T-helper 1 cell (primary cell): ENCODE measurements at places on chromosomes 7 and 10.

DNA sequence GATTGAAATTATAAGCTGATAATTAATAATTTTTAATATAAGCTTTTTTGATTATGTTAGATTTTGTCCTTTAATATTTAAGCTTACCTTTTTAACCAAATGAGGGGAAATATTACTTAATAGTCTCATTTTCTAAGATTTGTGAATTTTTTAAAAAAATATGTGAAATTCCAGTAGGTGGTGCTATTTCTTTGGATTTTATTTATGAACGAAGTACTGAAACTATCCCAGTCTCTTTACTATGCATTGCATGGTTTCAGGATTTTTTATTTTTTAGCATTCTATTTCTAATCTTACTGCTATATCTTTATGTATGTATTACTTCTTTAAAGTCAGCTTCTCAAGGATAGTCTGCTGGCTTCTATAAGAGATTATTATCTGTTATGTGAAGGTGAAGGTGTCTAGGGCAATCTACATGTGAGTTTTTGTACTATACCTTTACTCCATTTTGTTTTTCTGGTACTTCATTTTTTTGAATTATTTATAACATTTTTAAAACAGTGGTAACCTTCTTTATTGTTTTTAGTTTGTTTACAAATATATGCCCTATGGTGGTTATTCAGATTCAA, 78.3 kb downstream of the ATRNL1 start:
- DNase-seq, result no peak

GRCh38 chr10:133110133-133110532, 22.4 kb downstream of the ADGRA1 start:
- no peak for DNase-seq

DNA sequence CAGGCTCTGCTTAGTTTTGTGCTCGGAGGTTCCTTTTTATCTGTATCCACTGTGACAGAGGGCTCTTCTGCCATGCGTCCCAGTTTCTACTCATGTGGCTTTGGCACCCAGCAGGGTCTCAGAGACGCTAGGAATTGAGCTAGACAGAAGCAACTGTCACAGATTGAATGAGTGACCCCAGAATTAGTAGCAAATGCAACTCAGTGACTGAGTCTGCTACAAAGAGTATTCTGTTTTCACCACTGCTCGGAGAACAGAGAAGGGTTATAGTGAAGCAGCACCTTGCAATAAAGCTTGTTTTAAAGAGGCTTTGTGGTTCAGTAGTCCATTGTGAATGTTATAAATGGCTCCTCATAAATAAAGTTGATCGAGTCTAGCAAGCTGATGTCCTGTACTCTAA, 113.2 kb downstream of the DNAH11 start:
- no peak for DNase-seq

DNA sequence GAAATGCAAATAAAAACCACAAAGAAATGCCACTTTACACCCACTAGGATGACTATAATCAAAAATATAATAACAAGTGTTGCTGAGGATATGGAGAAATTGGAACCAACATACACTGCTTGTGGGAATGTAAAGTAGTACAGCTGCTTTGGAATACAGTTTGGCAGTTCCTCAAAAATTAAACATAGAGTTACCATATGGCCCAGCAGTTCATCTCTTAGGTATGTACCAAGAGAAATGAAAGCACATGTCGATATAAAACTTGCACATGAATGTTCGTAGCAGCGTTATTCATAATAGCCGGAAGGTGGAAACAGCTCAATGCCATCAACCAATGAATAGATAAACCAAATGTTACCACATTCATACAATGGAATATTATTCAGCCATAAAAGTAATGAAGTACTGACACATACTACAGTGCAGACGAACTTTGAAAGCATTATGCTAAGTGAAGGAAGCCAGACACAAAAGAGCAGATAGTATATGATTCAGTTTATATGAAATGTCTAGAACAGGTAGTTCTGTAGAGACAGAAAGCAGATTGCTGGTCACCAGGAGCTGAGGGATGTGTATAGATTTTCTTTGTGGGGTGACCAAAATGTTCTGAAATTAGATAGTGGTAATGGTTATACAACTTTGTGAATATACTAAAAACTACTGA, 12.4 kb downstream of the BCAP29 start:
- DNase-seq, result no peak

DNA sequence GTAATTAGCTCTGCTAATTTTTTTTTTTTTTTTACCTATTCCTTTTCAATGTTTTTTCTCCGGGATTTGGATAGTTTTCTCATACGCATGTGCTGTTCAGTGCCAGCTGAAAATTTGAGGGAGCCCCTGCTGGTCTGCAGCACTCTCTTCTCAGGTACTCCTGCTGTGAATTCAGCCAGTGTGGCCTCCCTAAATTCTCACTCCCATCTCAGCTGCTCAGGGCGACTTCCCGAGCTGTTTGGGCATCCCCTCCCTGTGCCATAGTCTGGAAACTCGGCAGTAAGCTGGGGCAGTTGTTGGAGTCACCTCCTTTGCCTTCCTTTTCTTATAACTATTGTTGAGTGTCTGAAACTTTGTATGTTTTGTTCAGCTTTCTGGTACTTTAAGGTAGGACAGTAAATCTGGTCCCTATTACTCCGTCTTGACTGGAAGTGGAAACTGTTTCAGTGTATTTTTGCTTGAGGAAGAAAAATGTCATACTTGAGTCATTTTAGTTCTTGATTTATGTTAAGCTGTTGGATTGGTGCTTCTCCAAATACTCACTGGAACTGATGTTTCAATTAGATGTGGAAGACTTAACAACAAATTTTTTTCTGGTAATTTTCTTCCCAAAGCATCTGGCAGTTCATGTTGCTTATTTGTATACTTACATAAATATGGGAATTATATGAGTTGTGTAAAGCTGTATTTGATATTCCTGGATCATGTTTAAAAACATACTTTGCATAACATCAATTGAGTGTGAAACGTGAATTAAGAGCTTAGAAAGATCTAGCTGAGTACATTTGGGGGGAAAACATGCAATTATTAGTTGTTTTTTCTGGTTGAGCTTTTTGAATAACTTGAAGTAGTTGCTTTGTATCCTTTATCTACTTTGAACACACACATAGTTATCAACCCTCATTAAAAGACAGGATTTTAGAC, 33.7 kb downstream of the MINPP1 start:
- DNase-seq, result no peak

- DNase-seq, result no peak
These were observed 358.1 kb downstream of the SUGCT start for GRCh38 chr7:40492946-40493345.

DNA sequence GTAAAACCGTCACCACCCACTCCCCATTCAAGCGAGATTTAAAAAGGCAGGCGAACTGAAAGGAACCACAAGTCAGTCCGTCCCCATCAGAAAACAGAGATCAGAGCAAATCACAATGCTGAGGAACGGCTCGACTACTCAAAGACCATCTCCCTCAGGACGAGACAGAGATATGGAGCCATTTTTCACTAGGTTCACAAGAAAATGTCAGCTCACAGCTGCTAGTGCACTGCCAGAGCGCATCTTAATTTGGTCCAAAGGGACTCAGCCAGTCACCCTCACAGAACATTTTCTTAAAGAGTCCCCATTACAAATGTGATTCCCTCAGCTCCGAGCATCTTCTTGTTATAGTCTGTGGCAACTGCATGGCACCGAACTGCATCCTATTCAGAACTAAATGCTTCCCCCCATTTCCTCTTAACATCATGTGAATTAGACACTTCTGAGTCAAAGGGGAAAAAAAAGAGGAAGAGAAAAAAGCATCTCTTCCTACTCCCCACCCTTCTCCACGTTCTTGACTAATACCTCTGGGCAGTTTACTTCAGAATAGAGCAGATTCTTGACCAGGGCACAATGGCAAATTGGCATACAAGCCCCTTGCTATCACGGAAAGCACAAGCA, 683.9 kb downstream of the MAGI2 start:
- no peak for DNase-seq

GRCh38 chr7:1114505-1114904, 26.6 kb downstream of the GPER1 start:
- DNase-seq, result no peak

DNA sequence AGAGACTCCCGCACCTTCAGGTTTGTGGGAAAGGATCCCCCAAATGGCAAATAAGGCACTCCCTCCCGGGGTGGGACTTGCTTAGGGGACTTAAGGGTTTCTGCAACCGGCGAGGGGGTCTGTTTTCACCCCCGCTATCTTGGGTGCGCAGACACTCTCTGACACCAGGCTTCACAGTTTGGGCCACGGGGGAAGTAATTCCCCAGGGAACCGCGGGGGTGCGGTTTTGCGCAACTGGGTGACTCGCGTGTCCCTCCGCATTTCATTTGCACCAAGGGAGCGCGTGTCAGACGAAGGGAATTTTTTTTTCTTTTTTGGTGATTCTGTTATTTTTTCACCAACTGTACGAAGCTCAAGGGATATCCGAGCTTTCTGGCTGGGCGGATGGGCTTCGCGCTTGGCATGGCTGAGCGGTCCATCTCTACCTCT, 1.7 kb downstream of the GRM8 start:
- DNase-seq, result no peak

DNA sequence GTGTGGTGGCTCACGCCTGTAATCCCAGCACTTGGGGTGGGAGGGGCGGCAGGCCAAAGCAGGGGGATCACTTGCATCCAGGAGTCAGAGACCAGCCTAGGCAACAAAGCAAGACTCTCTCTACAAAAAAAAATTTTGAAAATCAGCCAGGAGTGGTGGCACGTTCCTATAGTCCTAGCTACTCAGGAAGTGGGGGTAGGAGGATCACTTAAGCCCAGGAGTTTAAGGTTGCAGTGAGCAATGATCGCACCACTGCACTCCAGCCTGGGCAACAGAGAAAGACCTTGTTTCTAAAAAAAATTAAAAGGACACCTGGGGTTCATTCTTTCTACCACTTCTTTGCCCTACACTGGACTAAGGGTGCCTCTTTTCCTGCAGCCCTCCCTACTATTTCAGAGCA, 15.1 kb downstream of the WAPL start:
- no peak for DNase-seq

DNA sequence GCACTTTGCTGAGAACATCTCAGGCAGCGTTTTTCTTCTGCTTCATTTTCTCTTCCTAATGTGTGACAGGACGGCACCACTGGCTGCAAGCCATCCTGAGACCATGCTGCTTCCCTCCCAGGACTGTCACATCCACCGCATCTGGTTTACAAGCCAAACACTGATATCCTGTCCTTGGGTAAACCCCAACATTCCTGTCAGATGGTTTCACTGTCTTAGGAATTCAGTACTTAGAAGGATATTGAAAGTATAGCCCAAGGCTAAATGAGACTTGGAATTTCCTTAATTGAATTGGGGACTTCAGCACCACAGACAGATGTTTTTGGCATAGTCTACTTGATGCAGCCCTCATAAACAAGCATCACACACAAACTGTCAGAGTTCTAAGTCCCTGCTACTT, 74.2 kb upstream of the PLXNA4 start:
- no peak for DNase-seq

GRCh38 chr7:67100956-67101361, 104.3 kb downstream of the TYW1 start:
- no peak for DNase-seq

- no peak for DNase-seq
These were observed 107.4 kb downstream of the ITIH5 start for GRCh38 chr10:7559386-7559785.

- no peak for DNase-seq
These were observed 64.5 kb downstream of the HIF1AN start for GRCh38 chr10:100600218-100600617.

GRCh38 chr7:80686576-80686975, 48.1 kb downstream of the CD36 start:
- DNase-seq, result no peak

DNA sequence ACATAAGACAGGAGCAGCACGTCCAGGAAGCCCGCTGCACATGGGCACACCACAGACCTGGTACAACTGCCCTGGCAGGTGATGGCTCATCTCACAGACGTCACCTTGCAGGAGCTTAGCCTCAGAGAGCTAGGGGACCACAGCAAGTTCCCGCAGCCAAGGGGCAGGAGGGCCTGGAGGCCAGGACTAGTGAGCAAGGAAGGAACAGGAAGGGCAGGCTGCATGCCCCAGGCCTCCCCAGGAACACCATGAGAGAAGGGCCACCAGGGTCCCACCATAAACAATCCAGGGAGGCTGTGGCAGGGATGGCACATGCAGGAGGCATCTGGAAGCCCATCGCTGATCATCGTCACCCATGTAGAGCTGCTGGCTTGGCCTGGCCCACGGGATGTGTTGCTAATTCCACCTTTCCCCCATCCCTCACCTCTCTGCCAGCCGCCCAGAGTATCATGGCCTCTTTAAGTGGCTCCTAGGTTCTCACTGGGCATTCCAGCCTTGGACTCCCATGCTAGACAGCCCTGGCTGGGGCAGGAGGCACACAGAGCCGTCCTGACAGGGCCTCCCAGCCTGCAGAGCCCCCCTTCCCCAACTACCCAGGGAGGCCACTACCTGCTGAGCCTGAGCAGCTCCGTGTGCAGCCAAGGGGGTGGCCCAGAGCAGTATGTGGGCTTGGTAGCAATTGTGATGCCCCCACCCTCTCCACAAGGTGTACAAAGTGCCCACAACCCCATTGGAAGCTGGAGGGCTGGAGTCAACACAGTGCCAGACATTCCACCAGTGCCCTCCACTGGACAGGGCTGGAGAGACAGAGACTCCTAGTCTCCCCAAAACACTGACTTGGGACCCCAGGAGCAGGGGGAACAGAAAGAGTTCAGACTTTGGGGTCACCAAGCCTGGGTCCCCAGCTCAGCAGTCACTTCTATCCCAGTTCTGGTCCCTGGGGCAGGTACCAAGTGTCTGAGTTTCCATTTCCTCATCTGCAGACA, 35.5 kb downstream of the GRID1 start:
- DNase-seq, result no peak

DNA sequence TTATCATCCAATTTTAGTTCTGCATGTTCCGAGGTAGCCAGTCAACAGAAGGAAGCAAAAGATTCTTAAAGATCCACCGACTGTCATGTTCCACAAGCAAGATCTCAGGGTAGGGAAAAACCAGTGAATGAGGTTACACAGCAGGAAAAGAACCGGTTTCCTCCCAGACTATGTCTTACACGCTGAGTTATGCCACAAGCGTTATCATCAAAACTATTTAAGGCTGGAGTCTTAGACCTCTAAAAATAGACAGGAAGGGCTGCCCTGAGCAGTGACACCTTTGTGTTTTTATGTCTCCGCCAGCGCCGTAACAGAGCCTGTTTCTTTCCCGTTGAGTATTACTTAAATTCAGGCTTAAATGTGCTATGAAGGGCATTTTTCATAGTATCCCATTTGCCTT, 48.3 kb downstream of the PROSER2 start:
- DNase-seq, result no peak

- DNase-seq, result peak; percentile 68
These were observed 3.7 kb downstream of the ABHD11 start for GRCh38 chr7:73734619-73735527.

- DNase-seq, result no peak
These were observed 357.5 kb upstream of the BMPER start for GRCh38 chr7:33547880-33548279.

- DNase-seq, result no peak
These were observed 180.3 kb upstream of the MKI67 start for GRCh38 chr10:128306535-128306934.

- no peak for DNase-seq
These were observed 96.0 kb upstream of the TMEM168 start for GRCh38 chr7:112886208-112886607.
